HepG2 (cell line): ENCODE measurements at places on chromosomes 16 and 17. TPM values are rescaled to one million over a fixed set of nuclear protein-coding genes. Genes with fewer than 3 reads are reported as not detected.
A peak's percentile ranks its signal among the peaks of the same experiment; 100 is the strongest.

DNA sequence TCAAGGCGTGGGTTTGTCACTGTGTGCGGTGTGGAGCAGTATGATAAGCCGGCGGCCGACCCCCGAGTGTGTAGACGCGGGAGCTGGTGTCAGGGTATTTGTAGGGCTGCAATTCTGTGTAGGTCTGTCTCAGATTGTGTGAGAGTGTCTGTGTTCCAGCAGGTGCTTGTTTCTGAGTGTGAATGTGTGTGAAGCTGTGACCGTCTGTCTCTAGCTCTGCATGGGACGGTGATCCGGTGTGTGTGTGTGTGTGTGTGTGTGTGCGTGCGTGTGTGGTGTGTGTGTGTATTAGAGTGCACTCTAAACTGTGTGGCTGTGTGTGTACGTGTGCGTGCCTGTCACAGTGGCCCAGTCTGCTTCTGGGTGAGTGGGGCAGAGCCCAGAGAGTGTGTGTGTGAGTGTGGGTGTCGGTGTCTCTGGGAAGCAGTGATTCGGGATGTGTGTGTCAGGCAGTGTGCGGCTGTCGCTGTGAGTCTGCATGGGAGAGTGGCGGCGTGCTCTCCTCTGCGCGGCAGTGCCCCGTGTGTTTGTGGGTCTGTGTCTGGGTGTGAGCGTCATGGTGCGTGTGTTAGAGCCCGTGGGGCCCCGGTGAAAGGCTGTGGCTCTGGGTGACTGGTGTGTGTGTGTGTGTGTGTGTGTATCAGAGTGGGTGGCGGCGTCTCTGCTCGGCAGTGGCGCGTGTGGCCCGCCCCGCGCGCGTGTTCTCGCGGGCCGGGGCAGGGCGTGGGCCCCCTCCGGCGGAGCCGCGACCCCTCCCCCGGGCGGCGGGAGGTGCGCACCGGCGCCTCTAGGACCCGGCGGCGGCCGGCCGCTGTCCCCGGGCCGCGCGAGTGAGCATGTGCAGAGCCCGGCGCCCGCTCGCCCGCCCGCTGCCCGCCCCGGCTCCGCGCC lies at the start of gene WSCD1:
Gene WSCD1, plus strand, starts transcription at position 841 of the 891 bp plus-strand sequence. CDS start 10,280 bp downstream, outside the sequence.
- H3K27ac ChIP-seq = no peak within 1 kb of the TSS
- peaks cover 15% of the 10 kb centered on the region for H3K4me1 ChIP-seq
- peak within 1 kb of the TSS; percentile 47 for H3K4me3 ChIP-seq

DNA sequence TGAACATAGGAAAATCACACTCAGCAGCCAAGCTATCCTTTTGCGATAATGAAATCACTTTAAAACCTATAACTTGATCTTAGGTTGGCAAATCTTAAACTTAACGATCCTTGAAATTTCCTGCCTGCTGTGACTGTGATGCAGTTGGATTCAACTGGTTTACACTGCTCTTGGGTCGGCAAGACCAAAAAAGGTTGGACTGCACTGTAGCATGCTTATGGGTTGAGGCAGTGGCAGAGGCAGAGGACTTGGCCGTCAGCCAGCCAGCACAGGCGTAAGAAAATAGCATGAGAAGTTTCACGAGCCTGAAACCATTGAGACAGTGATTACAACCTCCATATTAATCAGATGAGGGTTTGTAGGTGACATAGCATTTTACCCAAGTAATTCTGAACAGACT lies 21.4 kb downstream of the WSB1 start:
- DNase-seq = no peak
- no peaks in the 10 kb centered on the region for H3K27me3 ChIP-seq
- H3K4me1 ChIP-seq = peaks cover 4% of the 10 kb centered on the region
- no peak overlapping the region for H3K27ac ChIP-seq

DNA sequence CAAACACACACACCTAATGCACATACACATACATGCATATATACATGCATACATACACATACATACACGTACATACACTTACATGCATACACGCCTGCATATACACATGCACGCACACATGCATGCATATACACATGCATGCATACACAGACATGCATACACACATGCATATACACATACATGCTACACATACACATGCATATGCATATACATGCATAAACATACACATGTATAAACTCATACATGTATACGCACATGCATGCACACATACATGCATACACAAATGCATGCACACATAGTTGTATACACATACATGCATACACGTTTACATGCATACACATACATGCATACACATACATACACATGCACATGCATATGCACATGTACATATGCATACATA lies 23.6 kb upstream of the RMI2 start:
- no peak overlapping the region for H3K27ac ChIP-seq
- peaks cover 29% of the 10 kb centered on the region for H3K4me1 ChIP-seq
- DNase-seq = no peak
- no peaks in the 10 kb centered on the region for H3K36me3 ChIP-seq

DNA sequence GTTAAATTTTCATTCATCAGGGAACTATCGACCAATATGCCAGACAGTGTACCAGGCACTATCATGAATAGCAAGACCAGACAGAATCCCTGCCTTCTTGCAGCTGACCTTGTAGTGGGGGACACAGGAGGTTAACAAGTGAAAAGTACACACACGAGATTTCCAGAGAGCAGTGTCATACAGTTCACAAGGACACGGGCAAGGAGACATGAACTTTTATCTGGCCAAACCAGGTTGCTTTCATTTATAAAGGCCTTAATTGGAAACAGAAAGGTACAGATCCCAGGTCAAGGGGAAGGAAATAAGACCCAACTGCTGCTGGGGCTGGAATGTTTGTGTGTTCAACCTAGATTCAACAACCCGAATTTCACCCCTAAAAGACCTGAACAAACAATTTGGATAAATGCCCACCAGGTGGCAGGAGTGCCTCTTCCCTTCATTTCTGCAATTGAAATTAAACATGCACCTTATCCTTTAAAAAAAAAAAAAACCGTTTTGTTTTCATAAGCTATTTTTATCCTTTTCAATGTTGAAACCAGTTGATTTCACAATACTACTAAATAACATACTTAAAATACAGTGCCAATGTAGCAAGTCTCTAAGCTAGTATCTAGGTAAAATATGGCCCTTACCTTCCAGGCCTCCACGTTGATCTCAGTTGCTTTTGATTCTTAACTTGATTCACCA lies 65.9 kb downstream of the EMP2 start:
- H3K36me3 ChIP-seq = no peaks in the 10 kb centered on the region
- no peaks in the 10 kb centered on the region for H3K27me3 ChIP-seq
- peaks cover 17% of the 10 kb centered on the region for H3K4me1 ChIP-seq

- H3K27ac ChIP-seq = peak overlapping the region; percentile 43
- peak; percentile 88 for DNase-seq
- peak overlapping the region; percentile 28 for H3K4me3 ChIP-seq
- H3K27me3 ChIP-seq = no peaks in the 10 kb centered on the region
- H3K36me3 ChIP-seq = no peaks in the 10 kb centered on the region
Measured at GRCh38 chr16:28935924-28936783, 4.4 kb downstream of the CD19 start.

ACSM3 gene
- 108 and 125 TPM in 2 replicates for total RNA-seq
